Stimulated activated naive CD8-positive, alpha-beta T cell treated with anti-CD3 and anti-CD28 coated beads, Interleukin-15, Interleukin-2, amounts not matched to agents 100 U/mL and 50 U/mL, for 24 hours (primary cell): ENCODE measurements at places on chromosomes 5 and 9.

- DNase-seq = peak; percentile 17
Observed at GRCh38 chr5:66596636-66597182, 516 bp downstream of the MAST4 start.

DNA sequence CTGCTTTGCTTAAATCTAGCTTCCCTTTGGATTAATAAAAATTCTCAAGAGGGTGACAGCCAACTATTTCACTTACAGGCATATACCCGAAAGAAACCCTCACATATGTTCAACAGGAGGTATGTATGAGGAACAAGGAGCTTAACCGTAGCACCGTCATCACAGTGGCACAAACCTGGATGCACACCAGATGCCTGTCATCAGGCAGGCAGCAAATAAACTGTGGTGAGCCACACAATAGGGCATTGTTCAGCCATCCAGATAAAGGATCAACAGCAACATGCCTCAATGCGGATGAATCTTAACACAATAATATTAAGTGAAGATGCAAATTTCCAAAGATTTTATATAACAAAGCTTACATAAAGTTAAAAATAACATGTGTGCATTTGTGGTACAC, 5.5 kb upstream of the TNFSF15 start:
- DNase-seq = no peak

- DNase-seq = no peak
Observed at GRCh38 chr5:1376981-1377380, 32.1 kb upstream of the CLPTM1L start.

GRCh38 chr5:171808951-171809350, 23.3 kb downstream of the SMIM23 start:
- no peak for DNase-seq

GRCh38 chr9:85994191-85994590, 53.2 kb downstream of the NAA35 start:
- no peak for DNase-seq

GRCh38 chr9:117265253-117265652, 149.6 kb downstream of the ASTN2 start:
- no peak for DNase-seq

DNA sequence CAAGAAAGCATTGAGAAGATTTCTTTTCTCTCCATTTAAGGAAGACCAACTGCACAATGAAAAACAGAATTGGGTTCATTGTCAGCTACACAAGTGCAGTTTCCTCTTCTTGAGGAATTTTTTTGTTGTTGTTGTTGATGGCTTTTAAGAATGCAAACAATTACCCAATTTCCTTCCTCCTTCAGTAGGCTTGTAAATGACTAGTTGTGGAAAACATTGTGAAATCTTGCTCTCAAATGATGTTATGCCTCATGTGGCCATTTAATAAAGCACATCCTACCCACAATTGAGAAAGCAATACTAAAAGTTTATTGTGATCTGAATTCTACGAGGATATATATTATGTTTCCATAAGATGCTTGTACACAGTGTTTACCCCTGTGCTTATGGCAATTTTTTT, 171.6 kb downstream of the FAM174A start:
- DNase-seq = no peak

DNA sequence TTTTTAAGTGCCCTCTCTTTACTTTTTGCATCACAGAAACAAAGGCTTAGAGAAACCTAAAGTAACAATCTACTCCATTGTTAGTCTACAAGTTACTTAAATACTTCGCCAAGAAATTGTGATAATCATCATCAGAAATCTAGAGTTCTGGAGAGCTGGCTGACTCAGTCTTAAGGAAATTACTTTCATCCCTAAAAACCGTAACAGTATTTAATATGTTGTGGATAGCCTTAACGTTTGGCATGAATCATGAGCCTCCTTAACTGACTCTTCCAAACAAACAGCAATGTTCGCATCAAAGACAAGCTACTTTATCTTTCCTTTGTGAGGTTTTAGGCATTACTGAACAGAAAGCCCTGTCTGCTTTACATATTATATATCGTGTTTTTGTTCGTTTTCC, 128.7 kb downstream of the NIPBL start:
- DNase-seq = no peak

GRCh38 chr5:158121678-158122077, 262.7 kb upstream of the CLINT1 start:
- no peak for DNase-seq

- DNase-seq = no peak
Observed at GRCh38 chr9:115114546-115114945, 3.4 kb downstream of the TNC start.

DNA sequence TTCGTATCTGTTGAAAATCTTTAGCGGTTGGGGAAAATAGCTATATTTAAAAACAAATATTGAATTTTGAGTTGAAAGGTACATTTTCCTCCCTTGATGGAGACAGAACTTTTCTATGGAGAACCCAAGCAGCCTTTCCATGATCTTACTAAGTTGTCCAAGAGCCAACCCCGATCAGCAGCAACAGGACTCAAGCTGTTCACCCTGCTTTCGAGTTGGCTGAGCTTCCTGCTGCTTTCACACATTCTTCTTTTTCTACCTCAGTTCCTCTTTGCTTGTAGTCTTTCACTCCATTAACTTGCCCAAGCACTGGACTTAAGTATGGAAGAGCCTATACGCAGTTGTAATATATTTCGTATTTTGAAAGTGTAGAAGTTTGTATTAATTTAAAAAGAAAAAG, 59.4 kb downstream of the IL6ST start:
- DNase-seq = no peak

- DNase-seq = no peak
Observed at GRCh38 chr5:79793304-79793703, 103.7 kb downstream of the CMYA5 start.

- DNase-seq = no peak
Observed at GRCh38 chr9:105531530-105531929, 26.4 kb upstream of the FKTN start.

DNA sequence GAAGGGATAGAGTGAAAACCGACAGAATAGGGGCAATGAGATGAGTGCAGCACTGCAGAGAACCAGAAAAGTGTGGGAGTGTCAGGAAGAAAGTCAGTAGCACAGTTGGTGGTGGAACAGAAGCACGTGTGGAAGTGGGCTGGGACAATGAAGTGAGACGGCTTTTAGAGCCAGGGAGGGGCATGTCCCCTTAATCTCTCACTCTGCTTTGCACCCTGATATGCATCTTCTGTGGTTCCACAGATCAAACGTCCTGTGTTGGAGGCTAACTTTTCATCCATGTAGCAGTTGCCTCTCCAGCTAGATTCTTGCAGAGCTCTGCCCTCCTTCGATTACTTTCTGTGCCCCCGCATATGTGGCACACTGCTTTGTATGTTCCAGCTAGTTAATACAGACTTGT, 163.6 kb downstream of the DOCK8 start:
- DNase-seq = no peak

DNA sequence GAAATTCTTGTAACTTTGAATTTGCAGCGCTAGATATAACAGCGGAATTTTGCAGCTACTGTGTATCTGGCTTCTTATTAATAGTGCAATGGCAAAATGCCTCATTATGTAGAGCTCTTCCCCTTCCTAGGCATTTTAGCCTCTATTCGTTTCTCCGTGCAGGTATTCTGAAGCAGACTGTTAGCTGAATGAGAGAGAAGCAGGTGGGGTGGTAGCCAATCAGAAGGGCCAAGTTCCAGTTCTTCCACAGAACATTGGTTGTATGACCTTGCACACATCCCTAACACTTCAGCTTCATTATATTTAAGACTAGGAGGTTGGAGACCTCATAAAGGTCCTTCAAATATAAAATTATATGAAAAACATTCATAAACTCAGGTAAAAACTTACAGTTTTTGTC, 1.2 kb upstream of the VPS13A start:
- DNase-seq = no peak

DNA sequence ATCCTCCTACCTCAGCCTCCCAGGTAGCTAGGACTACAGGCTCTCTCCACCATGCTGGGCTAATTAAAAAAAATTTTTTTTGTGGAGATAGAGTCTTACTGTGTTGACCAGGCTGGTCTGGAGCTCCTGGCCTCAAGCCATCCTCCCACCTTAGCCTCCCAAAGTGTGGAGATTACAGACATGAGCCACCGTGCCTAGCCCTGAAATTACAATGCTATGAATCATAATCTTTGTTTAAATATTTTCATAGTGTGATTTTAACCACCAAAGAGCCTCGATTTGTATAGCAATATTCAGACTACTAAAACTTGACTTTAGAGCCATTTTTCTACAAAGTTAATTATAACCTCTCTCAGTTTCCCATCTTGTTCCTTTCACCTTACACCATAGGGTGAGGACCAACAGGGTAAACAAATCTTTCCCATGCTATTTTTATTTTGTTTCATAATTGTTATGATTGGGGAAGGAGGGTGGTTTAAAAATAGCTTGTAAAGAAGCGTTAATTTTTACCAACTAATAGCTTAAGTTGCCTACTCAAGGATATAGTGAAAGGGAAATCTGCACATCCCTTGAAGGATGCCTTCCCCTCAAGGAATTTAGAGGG, 32.7 kb downstream of the UBE2D2 start:
- DNase-seq = no peak

- DNase-seq = no peak
Observed at GRCh38 chr5:7395947-7396712, at the start of gene ADCY2. Gene ADCY2 (plus strand): TSS chr5:7396138. CDS start chr5:7396297, 159 bp downstream.

GRCh38 chr5:126633552-126633951, 32.8 kb downstream of the PHAX start:
- DNase-seq = no peak

GRCh38 chr9:133591985-133592384, 17.2 kb downstream of the FAM163B start:
- DNase-seq = no peak

- DNase-seq = no peak
Observed at GRCh38 chr5:174852143-174852542, 127.8 kb downstream of the MSX2 start.

GRCh38 chr9:136173648-136174290, 31.2 kb downstream of the LHX3 start:
- DNase-seq = no peak

DNA sequence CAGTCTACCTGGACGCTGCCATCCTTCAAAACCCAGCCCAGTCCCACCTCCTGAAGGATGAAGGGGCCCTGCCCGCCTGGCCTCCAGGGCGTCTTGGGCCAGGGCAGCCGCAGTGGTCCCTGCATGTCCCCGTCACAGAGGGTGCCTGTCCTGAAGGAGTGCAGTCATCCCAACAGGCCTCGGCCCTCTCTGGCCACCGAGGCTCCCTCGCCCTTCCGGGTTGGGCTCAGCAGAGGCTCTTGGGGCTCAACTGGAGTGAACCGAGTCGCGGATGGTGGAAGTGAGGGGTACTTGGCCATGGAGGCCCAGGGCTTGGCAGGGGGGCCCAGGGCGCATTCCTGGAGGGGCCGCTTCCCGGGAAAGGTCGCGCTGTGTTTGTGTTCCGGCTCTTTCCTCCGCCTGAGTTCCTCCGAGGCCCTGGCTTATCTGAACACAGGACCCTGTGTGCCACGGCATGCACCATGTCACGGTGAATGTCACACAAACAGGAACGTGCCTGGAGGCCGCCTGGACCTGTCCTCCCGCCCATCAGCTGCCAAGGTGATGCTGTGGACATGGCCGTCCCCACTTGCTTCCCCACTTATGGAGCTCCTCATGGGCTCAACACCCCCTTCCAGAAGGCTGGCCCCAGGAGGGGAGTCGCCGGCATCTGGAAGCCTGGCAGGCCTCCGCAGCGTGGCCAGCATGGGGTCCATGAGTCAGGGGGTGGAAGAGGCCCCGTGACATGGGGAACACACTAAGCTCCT, 25.7 kb upstream of the OBP2B start:
- no peak for DNase-seq

DNA sequence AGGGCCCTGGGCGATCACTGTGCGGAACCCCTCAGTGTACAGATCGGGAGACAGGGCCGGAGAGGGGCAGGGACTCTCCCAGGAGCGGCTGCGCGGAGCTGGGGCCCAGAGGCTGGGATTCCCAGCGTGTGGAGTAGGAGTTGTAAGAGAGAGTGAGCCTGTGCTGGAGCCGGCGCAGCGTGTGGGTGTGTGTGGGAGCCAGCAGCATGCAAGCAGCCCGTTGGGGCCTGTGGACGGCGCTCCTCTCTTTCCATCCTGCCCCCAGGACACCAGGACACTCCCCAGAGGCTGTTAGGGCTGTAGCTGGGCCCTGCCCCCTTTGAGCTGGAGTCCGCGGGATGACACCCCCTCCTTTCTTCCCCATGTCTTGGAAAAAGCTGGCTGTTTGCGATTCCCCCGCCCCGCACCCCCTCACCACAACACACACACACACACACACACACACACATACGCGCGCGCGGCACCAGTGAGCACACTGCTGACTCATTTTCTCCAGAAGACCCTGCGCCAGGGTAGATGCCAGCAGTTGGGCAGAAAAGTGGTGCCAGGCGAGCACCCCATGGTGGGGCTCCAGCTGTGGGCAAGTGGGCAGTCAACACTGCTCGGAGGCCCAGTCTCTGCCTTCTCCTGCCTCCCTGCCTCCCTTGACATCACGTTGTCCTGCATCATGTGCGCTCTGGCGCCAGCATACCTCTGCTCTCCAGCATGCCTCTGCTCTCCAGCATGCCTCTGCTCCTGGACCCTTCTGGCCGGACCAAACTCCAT, 1.5 kb downstream of the COL27A1 start:
- peak; percentile 33 for DNase-seq

DNA sequence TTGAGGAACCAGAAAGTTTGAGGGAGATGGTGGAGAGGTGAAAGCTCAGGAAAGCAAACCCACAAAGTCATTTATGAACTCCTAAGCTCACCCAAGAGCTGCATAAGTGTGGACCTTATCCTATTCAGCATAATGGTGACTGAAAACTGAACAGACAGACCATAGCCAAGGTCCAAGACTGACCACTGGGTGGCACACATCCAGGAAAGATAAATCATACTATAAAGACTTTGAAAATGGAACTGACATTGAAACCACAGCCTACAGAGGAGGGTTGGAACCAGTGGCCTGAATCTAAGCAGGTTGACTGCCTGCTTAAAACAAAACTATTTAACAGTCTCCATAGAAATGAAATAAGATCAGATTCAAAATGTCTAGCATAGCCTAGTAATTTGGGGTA, 121.0 kb upstream of the RGS7BP start:
- DNase-seq = no peak

GRCh38 chr5:151072630-151073025, 8.2 kb downstream of the TNIP1 start:
- DNase-seq = no peak

DNA sequence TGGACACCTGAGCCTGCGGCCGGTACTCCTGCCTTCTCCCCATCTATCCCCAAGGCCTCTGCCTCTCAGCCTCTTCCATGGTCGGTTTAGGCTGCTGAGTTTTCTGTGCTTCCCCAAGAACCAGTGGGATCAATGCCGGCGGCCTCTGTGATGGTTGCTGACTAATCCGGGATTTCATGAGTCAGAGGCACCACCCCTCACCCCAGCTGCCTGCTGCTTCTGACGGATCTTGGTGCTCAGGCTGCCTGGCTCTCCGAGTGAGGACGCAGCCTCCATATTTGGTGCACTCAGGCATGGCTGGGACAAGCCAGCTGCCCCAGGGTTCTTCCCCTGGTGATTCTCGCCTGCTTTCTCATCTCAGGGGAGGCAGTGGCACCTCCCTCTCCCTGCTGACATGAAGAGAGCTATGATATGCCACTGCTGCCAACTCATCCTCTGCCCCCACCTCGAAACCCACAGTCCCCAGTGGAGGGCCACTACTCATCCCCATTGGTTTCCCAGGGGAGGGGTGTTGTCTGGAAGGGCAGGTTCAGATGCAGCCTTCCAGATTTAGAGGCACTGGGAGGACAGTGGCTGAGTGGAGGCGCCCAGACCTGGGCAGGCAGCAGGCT, 3.3 kb upstream of the MAN1B1 start:
- DNase-seq = peak; percentile 56
